ENCODE measurements at places on chromosomes 12 and 14.

DNA sequence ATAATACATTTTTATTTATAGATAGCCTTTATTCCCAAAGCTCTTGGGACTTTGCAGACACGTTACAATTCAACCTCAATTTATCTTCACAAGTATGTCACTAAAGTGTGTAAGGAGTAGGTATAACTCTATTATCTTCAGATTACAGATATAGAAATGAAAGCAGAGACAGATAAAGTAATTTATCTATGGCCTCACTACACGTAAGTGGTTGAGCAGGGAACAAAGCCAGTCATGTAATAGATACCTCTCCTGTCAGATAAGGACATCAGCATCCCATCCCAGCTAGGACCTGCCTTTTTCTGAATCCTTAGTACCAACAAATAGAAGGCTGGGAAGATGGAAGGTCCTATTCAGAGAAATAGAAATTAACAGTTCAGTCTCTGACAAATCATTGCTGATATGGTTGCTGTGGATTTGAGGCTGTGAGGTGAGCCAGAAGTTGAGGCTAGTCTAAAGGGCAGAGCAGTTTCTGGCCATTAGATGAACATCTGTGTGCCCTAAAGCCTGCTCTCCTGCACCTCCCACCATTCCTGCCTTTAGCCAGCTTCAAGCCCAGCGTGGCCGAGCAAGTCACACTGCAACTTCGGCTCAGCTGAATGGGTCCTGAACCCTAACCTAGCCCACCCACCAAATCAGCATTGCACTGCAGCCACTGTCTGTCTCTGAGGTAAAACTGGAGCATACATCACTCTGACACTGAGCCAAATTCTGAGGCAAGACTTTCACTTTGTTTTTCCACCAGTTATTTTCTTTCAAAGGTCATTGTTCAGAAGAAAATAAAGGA lies 71.1 kb upstream of the PLEKHA5 start:
- DNase-seq: no peak

- no peak for DNase-seq
Measured at GRCh38 chr12:19018302-19018970, 111.1 kb upstream of the PLEKHA5 start.

DNA sequence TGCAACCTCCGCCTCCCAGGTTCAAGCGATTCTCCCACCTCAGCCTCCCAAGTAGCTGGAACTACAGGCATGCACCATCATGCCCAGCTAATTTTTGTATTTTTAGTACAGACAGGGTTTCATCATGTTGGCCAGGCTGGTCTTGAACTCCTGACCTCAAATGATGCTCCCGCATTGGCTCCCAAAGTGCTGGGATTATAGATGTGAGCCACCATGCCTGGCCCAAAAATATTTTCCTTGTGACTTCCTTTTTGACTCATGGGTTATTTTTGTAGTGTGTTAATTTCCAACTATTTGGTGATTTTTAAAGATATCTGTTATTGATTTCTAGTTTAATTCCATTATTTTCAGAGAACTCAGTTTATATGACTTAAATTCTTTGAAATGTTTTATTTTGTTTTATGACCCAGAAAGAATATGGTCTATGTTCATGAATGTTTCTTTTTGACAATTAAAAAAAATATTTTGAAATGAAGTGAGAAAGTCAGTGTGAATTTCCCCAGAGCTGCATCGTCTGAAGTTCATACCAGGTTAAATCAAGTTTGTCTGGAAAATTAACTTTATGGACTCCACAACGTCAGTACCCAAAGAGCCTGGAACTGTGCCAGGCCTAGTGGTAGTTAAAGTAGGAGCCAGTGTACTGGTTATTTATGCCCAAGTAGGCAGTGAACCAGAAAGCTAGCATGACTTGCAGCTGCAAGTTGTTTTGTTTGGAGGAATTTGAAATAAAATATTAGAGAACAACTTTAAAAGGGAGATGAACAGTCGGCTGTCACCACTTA lies 2.8 kb upstream of the CDKL1 start:
- no peak for DNase-seq

- no peak for DNase-seq
Measured at GRCh38 chr14:75489480-75489837, 32.8 kb upstream of the BATF start.

- DNase-seq: no peak
Measured at GRCh38 chr14:70425354-70425753, 8.5 kb upstream of the SYNJ2BP start.

- peak; percentile 38 for DNase-seq
Measured at GRCh38 chr12:95574799-95575452, 23.6 kb upstream of the USP44 start.

DNA sequence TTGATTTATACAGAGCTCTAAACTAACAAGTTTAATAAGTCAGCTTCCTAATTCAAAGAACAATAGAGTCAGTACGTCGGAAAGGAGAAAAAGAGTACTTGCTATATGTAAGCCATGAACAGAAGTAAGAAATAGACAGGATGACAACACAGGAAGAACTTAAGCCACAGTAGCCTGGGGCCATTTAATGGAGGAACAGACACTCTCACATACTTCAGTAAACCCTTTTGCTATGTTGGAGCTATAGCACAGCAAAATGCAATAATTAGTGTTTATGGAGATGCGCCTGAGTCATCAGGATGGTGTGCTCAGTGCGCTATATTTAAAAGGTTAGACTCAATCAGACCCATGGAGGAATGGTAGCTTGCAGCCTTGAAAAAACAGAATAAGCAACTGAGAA lies 61.0 kb downstream of the SRGAP1 start:
- no peak for DNase-seq

GRCh38 chr12:123519141-123520001 lies 14.1 kb downstream of the RILPL1 start:
- no peak for DNase-seq

DNA sequence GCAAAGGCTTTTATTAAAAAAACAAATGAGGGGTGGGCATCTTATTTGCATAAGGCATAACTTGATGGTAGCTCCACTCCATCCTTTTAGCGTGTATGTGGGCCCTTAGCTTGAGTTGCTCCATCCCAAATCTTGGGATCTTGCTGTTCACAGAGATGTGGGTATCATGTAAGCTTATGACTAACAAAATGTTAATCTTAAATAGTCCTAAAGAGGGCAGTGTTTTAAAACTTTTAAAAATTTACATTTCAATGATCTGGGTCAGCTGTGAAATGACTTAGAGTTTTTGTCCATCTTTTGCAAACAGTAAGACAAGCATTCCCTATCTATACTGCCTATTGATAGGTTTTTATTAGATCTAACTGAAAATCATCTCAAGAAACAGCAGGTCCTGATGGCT lies 86.0 kb downstream of the SLCO1A2 start:
- no peak for DNase-seq

DNA sequence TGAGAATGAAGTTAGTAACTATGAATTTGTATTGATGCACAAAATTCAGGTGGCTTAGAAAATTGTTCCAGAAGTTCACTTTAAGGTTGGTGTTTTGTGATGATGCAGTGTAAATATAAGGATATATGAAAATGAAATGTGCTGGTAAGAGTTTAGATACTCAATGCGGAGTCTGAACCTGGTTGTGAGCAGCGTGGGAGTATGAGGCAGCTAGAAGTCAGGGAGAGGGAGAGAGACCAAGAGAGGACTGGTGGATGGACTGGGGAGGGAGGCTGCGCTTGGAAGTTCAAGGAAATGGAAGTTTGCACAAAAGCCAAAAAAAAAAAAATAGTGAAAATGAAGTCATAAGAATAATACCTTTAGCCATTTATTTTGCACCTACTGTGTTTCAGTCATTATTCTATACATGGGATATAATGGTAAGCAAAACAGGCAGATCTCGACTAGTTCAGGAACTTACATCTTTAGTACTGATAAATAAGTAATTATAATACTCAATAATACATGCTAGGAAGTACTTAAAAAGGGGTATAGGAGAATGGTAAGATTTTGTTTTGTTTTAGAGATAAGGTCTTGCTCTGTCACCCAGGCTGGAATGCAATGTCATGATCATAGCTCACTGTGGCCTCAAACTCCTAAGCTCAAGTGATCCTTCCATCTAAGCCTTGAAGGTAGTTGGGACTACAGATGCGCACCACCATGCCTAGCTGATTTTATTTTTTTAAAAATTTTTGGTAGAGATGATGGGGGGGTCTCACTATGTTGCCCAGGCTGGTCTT lies 10.0 kb upstream of the RAB21 start:
- DNase-seq: no peak

DNA sequence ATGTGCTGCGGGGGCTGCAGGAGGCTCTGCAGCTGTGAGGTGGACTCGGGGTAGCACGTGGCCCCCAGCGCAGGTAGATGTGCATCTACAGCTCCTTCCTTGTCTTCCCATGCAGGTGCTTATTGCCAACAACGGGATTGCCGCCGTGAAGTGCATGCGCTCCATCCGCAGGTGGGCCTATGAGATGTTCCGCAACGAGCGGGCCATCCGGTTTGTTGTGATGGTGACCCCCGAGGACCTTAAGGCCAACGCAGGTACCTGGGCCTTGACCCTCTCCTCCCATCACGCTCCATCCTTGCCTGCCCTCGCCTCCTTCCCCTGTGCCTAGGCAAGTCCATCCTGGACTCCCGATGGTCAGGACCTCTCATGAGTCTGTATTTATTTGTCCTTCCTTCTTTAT lies 51.4 kb downstream of the ACACB start:
- no peak for DNase-seq

DNA sequence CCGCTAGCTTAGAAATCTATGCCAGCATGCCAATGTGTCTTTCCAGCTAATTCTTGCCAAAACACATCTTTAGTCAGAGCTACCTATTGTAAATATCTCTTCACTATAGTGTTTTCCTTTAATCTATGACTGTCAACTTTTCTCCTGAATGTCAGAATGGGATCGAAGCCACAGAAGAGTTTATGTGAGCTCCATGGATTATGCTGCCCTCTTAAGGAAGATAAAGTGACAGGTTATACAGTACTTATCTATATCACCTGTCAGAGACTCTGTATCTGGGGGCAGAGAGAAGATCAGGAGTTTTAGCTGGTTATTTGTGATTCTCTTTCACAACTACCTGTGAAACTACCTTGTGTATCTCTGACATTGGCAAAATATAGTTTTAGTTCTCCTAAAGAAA lies 204.3 kb upstream of the SEL1L start:
- DNase-seq: no peak

DNA sequence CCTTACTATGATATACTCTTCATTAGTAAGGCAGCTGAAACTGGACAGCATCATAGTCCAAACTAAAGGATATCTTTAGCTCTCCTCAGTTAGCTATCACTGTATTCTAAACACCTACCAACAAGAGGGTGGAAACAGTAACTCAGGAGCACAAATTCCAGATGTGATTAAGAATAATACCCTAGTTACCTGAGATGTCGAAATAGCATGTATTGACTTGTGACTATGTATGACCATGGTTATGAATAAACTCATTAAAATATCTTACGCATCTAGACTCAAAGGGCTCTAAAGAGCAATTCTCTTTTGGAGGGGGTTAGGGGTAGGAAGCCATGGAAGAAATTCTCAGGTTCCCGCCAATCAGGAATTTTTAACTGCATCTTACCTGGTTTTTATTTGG lies 90.8 kb downstream of the C2CD5 start:
- no peak for DNase-seq

DNA sequence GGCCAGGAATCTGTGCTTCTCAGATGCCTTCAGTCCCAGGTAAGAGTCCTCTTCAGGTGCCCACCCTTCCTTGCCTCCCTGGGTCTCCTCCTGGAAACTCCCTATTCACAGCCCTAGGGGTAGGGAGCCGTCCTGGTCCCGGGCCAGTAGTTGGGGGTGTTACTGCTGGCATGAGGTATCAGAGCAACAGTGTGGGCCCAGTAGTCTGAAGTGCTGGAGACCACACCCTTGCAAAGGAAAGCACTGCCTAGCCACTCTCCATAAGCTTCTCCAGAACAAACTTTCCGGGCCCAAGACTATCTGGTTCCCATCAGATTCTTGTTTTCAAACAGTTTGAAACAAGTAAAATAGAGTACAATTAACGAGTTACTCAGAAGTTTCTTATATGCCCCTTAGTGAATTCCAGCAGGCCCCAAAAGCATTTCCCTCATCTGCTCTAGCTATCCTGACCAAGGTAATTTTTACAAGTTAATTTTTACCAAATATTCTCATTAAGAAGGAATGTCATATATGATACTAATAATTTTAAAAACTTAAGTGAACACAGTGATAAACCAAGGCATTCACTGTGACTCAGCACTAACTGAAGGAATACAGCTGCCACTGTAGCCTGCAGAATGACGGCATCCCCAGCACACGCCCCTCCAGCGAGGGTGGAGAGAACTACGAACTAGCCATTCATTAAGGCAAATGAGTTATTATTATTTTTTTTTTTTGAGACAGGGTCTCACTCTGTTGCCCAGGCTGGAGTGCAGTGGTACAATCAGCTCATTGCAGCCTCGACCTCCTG lies 49.4 kb downstream of the MOK start:
- DNase-seq: no peak

DNA sequence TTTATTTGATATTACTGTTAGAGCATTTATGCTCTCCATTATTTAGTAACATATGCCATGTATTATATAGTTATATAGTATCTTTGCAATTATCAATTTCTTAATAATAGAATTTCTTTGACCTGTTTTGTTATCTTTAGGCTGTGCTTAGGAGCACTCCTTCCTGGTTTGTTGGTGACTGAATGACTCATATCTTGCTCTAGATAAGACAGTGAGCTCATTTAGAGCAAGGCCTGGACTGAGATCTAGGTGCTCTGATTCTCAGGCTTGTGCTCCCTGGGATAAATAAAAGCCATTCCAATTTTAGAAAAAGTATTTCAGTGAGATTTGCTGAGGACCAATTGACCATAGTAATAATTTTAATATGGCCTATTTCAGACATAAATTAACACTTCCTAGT lies 951.2 kb downstream of the FLRT2 start:
- no peak for DNase-seq

DNA sequence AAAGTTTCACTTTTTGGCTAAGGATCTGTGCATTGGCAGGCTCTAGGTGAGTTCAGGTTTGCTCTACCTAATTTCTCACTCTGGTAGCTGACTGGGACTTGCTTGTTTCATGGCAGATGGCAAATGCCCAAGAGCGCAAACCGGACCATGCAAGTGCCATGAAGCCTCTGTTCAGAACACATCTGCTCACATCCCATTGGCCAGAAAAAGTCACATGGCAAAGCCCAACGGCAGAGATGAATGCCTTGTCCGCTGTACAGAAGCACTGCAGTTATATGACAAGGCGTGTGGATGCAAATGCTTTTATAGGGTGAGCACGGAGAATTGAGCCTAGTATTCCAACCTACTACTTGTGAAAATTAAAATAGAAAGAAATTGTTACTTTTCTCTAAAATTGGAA lies 202.2 kb upstream of the HMGA2 start:
- no peak for DNase-seq

Data from iPS DF 19.7 (cell line).